Body of pancreas (tissue), 4 donors: ENCODE measurements at places on chromosomes 1 and 21.

DNA sequence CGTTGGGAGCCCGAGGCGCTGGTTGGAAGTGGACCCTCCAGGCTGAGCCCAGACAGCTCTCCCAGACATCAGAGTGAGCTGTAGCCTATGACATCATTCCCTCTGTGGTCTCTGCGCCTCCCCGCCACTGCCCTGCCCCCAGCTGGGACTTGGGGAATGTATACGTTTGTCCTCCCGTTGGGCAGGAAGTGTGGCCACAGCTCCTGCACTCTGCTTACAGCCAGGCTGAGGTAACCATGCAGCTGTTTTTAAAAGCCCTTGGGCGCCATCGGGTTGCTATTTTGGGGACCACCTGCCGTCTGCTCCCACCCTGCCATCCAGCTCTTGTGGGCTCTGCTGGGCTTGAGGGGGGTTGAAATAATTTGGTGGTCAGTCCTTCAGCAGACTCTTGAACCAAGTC lies 7.8 kb downstream of the VASH2 start:
- no peak for DNase-seq

DNA sequence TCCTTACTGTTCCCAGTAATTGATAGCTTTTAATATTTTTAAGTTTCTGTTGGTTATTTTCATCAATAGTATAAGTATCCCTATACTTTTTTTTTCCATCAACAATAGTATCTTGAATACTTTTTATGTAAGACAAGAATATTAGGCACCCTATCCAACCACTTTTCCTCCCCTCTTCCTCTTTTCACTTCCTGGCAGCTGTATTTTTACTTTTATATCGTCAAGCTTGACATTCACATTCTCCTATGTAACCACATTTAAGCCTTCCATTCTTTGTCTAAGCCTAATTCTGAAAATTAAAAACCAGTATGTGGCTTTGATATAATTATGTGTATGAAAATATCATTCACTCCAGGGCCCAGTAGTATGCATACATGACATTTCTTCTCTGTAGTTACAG lies 9.3 kb downstream of the TMEM39B start:
- DNase-seq = no peak

- DNase-seq = no peak
These were observed 1.6 kb downstream of the TUFT1 start for GRCh38 chr1:151541752-151542151.

DNA sequence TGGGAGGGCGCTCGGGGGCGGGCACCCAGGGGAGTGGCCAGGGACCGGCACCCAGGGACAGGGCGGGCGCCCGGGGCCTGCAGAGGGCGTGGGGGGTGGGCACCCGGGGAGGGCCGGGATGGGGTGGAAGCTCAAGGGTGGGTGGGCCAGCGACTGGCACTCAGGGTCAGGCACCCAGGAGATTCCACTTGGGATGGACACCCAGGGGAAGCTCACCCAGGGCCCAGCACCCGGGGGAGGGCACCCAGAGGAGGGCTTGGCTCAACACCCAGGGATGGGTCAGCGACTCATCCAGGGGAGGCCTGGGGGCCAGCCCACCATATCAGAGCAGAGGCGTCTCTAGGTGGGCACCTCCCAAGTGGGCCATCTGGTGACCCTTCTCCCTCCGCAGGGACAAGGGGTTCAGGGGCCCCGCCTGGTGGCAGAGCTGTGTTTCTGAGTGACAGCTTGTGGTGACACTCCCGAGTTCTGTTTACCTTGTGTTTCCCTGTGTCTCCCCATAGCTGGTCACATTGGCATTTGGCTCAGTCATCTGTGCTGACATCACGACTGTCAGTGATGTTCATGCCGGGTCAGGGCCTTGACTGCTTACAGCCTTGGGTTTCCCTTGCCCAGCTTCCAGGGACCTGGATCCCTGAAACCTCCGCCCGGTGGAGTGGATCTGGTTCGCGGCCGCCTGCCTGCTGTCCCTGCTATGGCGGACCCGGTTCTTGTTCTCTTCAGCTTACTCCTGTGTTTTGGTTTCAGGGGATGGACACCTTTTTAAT lies 749 bp downstream of the IBA57 start:
- peak; percentile 63 for DNase-seq

DNA sequence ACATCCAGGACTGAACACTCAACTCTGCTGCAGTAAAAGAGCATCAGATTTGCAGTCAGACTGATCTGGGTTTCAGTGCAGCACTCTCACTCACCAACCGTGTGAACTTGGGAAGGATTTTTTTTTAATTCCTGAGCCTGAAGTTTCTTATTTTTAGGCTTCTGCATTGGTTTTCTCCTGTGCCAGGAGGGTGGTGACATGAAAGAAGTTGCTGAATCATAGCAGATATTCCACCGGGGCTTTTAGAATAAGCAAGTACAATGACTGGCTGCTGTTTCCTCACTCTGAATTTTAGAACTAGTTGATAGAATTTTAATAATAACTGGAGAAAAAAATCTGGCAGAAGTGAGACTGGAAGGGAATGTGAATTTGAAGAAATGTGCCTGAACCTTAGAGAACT lies 11.6 kb downstream of the ADAM30 start:
- no peak for DNase-seq

GRCh38 chr1:31913968-31914367 lies 24.2 kb downstream of the PTP4A2 start:
- no peak for DNase-seq

DNA sequence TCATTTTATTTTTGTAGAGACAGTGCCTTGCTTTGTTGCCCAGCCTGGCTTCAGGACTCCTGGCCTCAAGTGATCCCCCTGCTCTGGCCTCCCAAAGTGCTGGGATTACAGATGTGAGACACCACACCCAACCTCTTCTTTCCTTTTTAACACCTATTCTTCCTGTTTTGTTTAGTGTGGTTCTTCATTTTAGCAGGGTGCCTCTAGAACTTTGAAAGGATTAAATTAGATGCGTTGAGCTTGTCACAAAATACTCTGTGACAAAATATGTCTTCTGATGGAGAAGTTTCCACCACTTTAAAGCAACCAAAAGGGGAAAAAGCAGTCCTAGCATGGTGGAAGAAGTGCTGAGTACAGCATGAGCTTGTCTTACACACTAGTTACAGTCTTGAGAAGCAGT lies 42.0 kb downstream of the CDC14A start:
- DNase-seq = no peak

DNA sequence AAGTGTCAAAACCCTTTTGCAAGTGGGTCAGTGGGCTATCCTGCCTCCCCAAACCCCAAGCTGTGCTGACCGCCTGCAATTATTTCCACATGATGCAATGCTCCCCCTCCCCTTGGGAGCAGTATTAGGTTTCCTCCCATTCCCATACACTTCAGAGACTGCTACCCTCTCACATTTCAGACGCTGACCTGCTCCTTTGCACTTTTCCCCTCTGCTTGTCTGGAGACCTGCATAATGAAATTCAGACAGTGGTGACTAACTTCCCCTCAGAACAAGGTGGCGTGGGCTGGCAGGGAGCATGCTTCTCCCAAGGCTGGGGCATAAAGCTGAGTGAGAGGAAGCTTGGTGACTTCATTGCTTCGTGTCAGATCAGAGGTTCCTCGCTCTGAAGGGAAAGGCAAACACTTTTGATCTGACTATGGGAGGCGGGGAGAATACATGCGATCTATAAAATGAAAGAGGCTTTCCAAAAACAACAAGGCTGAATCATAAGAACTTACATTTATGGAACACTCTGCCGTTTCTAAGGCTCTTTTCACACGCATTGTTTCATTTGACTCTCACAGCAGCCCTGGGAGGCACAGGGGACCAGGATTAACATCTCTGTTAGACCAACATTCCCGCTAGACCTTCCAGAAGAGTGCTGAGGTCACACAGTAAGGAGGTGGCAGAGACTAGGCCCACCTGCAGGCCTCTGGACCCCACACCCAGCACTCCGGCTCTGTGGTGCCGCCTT lies 27.5 kb upstream of the ROR1 start:
- DNase-seq = no peak
